Activated T-cell treated with anti-CD3 and anti-CD28 coated beads for 24 hours (primary cell): ENCODE measurements at places on chromosomes 7 and 10.
A peak's percentile ranks its signal among the peaks of the same experiment; 100 is the strongest.

GRCh38 chr10:72096115-72097000, 8.0 kb upstream of the SPOCK2 start:
- DNase-seq, result no peak

- DNase-seq, result no peak
Observed at GRCh38 chr7:40717242-40717641, 582.4 kb downstream of the SUGCT start.

- peak; percentile 37 for DNase-seq
Observed at GRCh38 chr10:11742009-11742778, at the start of gene ECHDC3. TSS of gene ECHDC3 (plus strand) at chr10:11742382. CDS start at chr10:11742577, 195 bp downstream.

- DNase-seq, result no peak
Observed at GRCh38 chr10:62004042-62004441, 102.5 kb downstream of the ARID5B start.

- DNase-seq, result no peak
Observed at GRCh38 chr7:30992414-30992813, 28.7 kb downstream of the GHRHR start.

GRCh38 chr10:130772676-130773075, 538.8 kb downstream of the TCERG1L start:
- no peak for DNase-seq

DNA sequence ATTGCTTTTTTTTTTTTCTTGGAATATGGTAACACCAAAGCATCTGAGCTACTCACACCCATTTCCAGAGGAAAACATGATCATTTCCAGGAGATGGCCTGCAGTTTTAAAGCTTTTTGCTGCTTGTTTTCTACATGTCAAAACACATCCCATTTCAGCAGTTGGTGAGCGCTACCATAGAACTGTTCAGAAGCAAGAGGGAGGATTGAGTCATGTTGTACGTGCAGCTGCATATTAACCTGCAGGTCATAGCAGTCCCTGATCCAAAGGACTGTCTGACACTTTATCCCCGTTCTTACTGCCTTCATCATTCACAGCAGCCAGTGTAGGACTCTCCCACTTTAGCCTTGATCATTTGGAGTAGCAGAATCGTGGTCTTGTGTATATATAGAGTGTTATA, 124.6 kb downstream of the AUTS2 start:
- DNase-seq, result no peak

- no peak for DNase-seq
Observed at GRCh38 chr7:146116521-146117222, at the start of gene CNTNAP2. TSS of gene CNTNAP2 (plus strand) at chr7:146116801. CDS start at chr7:146116877, 76 bp downstream.

DNA sequence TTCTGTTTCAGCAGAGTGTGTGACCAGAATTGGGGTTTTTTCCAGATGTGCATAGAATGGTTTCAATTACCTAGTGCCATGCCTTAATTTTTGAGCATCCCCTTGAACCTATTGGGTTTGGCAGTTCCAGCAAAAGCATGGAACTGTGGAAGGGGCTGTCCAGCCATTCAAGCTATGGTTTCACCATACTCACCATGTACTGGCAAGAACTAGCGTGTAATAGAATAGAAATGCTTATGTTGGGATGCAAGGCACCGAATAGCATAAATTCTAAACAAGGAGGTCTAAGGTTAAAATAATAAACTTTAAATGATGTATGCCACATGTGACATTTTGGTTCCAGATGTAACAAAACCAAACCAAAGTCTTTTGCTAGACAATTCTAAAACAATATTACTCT, 91.4 kb downstream of the MTERF1 start:
- DNase-seq, result no peak

DNA sequence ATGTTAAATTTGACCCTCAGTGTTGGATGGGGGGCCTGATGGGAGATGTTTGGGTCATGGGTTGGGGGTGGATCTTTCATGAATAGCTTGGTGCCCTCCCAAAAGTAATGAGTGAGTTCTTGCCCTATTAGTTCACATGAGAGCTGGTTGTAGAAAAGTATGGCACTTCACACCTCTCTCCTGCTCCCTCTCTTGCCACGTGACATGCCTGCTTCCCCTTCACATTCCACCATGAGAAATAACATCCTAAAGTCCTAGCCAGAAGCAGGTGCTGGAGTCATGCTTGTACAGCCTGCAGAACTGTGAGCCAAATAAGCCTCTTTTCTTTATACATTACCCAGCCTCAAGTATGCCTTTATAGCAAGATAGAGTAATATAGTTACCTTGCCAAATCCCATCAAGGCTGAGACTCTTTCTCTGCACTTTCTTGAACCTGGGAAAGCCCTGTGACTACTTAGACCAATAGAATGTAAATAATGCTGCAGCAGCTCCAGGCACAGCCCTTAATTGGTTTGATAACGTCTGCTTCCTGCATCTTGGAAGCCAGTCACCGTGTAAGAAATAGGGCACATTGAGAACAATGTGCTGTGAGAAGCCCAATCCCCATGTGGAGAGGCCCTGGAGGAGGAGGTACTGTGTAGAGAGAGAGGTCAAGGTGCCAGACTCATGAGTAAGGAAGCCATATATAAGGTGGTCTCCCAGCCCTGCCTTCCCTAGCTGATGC, 88.0 kb upstream of the NAMPT start:
- no peak for DNase-seq

GRCh38 chr10:86164174-86164774, 202.3 kb downstream of the GRID1 start:
- DNase-seq, result no peak

DNA sequence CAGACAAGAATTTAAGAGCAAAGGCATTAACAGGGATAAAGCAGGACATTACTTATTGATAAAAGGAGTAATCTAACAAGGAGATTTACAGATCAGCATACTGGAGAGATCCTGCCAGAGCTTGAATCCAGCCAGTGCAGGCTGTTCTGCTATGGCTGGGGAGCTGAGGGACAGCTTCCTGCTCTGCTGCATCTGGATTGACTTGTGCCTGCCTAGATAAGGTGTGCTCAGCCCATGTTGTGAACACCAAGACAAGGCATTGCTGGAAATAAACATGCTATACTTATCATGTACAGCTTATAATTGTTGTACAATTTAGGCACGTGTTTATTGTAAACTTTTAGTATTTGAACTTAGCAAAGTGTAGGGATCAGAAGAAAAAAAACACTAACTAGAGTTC, 71.7 kb downstream of the HIF1AN start:
- DNase-seq, result no peak

DNA sequence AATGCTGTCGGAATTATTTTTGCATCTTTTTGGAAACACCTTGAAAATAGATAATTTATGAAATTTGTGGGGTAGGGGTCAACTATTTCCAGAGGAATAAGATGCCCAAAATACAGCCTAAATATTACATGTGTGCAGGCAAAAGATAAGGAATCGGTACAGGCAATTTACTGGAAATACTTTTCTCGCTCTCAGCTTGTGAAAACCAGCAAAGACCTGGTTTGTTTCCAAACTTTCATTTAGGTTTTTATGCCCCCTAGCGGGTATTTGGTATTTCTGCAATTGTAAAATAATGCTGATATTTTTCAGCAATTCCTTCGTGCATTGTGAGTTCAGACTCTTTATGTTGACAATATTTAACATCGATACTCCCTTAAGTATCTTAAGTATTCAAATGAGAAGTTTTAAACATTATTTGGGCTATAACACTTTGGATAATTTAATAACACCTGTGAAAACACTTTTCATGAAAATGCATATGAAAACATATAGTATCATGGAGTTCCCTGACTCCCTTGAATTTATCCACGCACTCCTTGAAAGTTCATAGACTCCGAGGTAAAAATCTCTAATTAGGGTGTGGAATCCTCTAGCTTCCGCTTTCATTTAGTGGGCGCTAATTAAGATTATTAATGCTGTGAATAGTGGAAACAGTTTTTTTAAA, 132.4 kb downstream of the TSPAN12 start:
- no peak for DNase-seq

DNA sequence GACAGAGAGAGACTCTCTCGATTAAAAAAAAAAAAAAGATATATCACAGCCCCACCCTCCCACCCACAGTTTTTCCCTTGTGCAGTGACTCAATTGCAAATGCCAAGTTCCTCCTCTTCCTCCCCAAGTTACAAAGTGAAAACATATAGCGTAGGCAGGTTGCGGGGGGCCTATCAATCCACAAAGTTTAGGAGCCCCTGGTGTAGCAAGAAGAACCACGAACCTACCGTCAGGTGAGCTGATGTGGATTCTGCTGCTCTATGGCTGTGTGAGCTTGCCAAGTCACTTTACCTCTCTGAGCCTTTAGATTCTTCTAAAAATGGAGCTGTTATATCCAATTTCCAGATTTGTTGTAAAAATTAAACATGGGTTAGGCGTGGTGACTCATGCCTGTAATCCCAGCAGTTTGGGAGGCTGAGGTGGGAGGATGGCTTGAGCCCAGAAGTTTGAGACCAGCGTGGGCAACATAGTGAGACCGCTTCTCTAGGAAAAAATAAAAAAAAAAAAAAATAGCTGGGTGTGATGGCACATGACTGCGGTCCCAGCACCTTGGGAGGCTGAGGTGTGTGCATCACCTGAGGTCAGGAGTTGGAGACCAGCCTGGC, 8.2 kb upstream of the RHBDD2 start:
- DNase-seq, result no peak

DNA sequence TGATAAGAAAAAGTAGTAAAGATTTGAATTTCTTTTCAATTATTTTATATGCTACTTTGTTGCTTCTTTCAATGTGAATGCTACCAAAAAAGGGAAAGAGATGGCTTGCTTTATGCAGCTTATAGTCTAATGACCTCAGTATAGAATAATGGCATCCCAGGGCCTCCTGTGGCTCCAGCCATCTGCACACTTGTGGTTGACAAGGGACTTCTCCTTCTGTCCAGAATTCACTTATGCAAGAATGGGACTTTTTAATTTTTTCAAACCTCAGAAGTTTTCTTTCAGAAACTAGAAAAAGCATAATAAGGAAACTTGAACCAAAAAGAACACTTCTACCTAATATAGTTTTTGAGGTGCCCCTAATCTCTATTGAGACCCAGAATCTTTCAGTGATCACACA, 310.9 kb downstream of the CTNNA3 start:
- DNase-seq, result no peak

GRCh38 chr7:22854158-22855048, 31.8 kb upstream of the TOMM7 start:
- DNase-seq, result peak; percentile 76

GRCh38 chr10:17422931-17423330, 31.5 kb downstream of the ST8SIA6 start:
- no peak for DNase-seq

DNA sequence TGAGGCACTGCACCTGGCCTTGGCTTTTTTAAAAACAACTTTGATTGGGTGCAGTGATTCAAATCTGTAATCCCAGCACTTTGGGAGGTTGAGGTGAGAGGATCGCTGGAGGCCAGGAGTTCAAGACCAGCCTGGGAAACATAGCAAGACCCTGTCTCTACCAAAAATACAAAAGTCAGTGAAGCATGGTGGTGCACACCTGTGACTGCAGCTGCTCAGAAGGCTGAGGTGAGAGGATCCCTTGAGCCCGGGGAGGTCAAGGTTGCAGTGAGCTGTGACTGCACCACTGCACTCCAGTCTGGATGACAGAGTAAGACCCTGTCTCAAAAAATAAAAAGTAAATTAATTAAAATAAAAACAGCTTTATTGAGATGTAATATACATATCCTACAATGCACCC, 84.9 kb downstream of the NPTX2 start:
- DNase-seq, result no peak
